ENCODE measurements at places on chromosomes 1 and 21.
A peak's percentile ranks its signal among the peaks of the same experiment; 100 is the strongest.

- no peak for DNase-seq
These were observed 11.2 kb downstream of the TRIM62 start for GRCh38 chr1:33170351-33171274.

- DNase-seq = no peak
These were observed 57.2 kb downstream of the ADARB1 start for GRCh38 chr21:45131537-45131999.

DNA sequence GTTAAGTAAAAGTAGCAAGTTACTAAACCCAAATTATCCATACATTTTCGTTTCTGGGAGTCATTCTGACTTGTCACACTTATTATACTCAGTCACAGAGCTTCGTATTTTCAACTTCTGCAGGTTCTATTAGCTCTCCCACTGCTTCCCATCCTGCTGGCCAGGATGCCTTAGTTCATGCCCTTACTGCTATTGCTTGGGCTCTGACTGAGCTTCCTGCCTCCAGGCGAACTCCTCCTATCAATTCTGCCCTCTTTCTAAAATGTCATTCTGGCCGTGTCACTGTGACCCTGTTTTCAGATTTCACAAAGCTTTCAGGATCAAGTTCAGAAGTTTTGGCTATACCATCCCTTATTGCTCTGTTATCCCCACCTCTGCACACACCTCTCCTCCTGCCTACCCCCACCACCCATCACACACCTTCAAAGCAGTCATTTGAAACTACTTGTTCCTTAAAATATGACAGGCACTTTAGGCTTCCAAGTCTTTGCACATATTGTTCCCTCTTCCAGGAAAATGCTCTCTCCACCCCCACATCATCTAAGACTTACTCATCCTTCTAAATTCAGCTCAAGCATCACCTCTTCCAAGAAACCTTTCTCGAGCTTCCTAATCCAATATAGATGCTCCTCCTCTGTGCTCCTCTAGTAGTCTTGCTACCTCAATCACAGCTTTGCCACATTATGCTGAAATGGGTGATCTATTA, 278.0 kb downstream of the BRINP2 start:
- DNase-seq = no peak

- peak; percentile 99 for DNase-seq
These were observed 173.6 kb downstream of the RERE start for GRCh38 chr1:8643542-8644536.

GRCh38 chr1:5099558-5099957, 445.1 kb downstream of the AJAP1 start:
- peak; percentile 33 for DNase-seq

GRCh38 chr1:111669268-111669667, 49.7 kb downstream of the RAP1A start:
- DNase-seq = no peak

DNA sequence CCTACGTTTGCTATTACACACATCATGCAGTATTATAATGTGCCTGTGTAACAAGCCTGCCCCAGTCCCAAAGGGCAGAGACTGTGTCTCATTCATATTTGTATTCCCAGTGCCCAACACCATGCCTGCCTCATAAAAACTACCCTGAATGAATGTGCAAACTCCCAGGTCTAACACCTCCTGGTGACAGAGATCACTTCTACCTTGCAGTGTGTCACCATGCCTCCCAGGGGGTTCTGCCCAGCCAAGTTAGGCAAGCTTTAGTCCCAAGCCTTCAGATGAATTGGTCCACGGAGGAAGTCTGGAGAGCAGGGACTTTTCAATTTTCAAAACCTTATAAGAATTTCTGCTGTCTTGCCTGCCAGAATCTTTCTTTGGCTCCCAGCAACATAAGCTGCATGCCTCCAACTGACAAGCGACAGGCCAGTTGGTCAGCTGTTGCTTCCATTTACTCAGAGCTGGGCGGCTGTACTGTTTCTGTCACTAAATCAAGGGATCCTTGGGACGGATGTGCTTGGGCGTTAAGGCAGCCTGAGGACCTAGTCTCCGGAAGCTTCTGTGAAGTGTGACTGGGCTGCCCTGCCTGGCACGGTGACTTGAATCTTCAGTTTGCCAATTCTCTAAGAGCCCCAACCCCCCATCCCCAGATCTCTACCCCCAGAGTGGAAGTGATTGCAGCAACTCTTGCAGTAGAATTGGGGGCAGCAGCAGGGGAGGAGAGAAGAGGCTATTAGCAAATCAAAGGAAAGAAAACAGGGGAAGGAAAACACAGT, 1.2 kb downstream of the RXRG start:
- no peak for DNase-seq

- DNase-seq = no peak
These were observed 84.2 kb downstream of the RGL1 start for GRCh38 chr1:183889095-183889494.

- no peak for DNase-seq
These were observed 133.4 kb upstream of the ERRFI1 start for GRCh38 chr1:8159470-8160024.

DNA sequence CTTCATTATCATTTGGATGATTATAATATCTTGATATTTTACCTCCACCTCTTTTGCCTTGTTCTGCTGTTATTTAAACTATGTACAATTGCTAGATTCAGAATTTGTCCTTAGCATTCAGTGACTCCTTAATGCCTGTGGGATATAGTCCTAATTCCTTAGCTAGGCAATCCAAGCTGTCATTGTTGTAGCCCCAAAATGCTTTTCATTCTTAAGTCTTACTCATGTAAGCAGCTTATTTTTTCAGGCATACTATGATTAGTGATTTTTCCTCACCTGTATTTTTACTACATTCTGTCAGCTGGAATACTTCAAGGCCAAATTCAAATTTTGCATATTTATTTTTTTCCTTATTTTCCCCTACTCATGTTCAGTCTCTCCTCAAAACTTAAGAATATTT, 13.4 kb downstream of the PKN2 start:
- DNase-seq = no peak

DNA sequence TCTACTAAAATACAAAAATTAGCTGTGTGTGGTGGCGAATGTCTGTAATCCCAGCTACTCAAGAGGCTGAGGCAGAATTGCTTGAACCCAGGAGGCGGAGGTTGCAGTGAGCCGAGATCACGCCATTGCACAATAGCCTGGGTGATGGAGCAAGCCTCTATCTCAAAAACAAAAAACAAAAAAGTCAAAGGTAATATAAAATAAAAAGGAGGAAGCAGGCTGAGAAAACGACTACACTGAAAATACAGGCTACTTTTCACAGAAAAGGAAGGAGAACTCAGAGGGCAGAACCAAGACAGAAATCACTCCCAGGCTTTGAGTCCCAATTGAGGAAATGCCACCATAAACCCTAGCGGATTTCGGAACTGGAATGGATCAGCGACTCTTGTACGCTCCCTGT, 5.9 kb upstream of the A3GALT2 start:
- no peak for DNase-seq

- DNase-seq = peak; percentile 70
These were observed at the start of gene CCDC28B for GRCh38 chr1:32200226-32201010. Gene CCDC28B (plus strand): TSS chr1:32200595. CDS start chr1:32201936, 1,341 bp downstream.

DNA sequence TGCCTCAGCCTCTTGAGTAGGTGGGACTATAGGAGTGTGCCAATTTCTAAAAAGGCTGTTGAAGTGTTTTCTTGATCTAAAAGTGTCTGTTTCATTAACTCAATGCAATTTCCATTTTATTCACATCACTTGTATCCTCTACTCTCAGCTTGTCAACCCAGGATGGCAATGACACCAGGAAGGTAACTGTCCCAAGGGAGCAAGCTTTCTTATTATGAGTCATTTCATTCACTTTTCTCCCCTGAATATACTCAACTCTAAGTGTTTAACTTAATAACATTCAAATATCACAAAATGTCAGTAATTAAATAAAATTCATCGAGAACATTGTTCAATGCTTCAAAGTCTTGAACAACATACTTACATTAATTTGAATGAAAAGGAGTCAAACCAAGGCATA, 22.9 kb upstream of the GFI1 start:
- DNase-seq = no peak

GRCh38 chr1:27649306-27649635, 14.3 kb upstream of the FGR start:
- DNase-seq = no peak

GRCh38 chr1:48208251-48208650, 14.3 kb upstream of the SLC5A9 start:
- no peak for DNase-seq

GRCh38 chr1:247115545-247115944, 11.4 kb upstream of the ZNF669 start:
- no peak for DNase-seq

DNA sequence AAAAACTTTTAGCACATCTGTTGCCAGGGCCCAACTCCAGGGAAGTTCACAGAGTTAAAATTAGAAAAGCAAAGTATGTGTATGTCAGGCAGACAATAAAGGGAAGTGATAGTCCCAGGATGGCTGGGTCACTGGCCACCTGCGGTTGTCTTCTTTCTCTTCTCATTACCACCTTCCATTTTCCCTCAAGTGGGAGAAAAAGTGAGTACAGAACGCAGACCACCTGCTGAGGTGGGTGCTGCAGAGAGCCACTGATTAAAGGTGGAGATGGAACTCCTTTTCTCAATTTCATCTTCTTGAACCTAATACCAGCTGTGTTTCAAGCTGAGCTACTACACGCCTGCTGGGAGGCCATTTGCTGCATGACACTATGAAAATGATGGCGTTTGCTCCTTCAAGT, 88.8 kb upstream of the PDE4B start:
- no peak for DNase-seq

GRCh38 chr1:91617285-91617765, 116.7 kb downstream of the CDC7 start:
- DNase-seq = peak; percentile 14

- DNase-seq = no peak
These were observed 50.4 kb downstream of the TENT5C start for GRCh38 chr1:117656202-117656641.
